ENCODE measurements at places on chromosomes 1 and 21.

DNA sequence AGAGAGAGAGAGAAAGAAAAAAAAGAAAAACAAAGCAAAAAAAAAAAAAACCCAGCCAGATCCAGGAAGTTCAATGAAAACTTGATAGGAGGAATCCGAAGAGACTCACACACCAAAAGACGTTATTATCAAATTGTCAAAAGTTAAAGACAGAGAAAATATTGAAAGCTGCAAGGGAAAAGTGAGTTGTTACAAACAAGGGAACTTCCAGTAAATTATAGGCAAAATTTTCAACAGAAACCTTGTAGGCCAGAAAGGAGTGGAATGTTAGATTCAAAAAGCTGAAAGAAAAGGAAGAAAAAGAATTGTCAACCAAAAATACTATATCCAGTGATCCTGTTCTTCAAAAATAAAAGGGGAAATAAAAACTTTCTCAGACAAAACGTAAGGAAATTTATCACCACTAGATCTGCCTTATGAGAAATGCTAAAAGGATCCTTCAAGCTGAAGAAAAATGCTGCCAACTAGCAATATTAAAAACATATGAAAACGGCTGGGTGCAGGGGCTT, 23.6 kb downstream of the ERO1B start:
- DNase-seq, result no peak

- no peak for DNase-seq
Measured at GRCh38 chr1:7491818-7492173, 279.3 kb upstream of the VAMP3 start.

DNA sequence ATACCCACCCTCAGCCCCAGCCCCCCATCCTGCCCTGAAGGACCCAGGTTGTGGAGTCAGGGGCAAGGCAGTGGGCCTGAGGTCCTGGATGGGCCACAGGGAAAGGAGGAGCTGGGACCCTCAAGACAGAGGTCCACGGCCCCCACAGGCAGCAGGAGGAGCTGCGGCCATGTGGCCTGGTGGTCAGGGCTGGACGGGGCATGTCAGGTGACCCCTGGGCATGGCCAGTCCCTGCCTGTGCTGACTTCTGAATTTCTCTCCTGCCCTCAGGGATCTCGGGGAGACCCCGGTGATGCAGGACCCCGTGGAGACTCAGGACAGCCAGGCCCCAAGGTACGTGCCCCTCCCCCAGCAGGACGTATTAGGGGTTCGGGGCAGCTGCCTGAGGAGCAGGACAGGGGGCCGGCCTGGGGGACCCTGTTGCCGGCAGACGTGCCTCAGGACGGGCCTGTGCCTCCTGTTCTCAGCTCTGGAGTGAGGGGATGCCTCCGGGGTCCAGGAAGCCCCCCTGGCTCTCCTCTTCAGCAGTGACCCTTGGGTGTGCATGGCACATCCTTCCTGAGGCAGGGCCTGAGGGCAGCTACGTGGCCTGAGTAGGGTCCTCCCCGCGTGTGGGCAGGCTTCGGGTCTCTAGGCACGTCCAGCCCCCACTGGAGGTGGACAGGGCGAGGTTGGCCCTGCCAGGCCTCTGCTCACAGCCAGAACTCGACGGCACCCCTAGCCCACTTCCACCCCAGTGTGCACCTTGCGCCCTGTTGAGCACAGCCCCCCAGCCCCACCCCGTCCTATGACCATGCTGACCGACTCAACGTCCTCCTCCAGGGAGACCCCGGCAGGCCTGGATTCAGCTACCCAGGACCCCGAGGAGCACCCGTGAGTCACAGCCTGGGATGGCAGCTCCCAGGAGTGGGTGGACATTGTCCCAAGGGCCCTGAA, 23.6 kb downstream of the COL6A2 start:
- peak; percentile 1 for DNase-seq

DNA sequence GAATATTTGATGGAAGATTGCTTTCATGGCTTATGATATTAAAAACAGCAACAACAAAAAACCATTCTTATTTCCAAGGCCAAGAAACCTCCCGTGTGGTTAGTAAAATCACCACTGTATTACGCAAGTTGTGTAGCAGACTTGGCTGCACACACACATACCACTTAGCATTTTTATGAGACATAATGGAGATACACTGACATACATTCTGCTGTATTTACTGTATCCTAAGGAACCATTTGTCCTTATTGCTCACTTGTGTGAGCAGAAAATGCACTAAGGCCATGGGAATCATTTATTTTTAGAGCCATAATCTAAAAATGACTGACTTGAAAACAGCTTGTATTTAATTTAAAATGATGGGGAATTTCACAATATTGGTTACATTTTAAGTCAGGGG, 584 bp upstream of the C1orf141 start:
- no peak for DNase-seq

GRCh38 chr1:109198043-109198695, 15.5 kb upstream of the SARS1 start:
- no peak for DNase-seq

- no peak for DNase-seq
Measured at GRCh38 chr1:165381745-165382505, 25.4 kb upstream of the LMX1A start.

- DNase-seq, result no peak
Measured at GRCh38 chr1:200128081-200128480, 100.6 kb downstream of the NR5A2 start.

- peak; percentile 43 for DNase-seq
Measured at GRCh38 chr1:6601923-6602668, 573 bp downstream of the KLHL21 start.

DNA sequence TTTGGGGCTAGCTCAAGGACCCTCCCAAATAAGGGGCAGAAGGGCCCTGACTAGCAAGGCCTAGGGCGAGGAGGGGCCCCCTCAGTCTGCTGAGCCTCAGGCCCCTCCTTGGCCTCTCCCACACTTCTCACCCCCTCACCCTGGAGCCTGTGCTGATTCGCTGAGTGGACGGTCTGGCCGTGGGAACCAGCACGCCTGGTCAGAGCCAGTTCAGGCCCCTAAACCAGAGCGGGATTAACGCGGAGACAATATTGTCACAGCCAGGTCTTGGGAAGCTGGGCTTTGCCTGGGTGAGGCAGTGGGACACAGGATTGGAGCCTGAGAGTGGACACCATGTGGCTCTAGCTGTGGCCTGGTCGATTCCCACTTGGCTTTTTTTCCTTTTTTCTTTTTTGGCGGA, 4.8 kb upstream of the FBLIM1 start:
- DNase-seq, result no peak

GRCh38 chr1:37915476-37916093, 31.3 kb downstream of the INPP5B start:
- no peak for DNase-seq

DNA sequence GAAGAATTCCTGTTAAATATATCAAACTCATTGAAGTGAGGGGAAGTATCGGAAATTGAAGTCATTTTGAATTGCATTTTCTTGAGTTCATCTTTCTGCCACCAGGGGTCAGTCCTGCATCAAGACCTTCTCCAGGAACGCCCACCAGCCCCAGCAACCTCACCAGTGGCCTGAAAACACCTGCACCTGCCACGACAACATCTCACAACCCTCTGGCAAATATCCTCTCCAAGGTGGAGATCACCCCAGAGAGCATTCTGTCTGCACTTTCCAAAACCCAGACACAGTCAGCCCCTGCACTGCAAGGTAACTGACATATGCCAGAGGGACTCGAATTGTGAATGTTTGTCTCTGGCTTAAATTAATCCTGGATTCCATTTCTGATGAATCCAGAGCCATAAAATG, 22.8 kb upstream of the TARS2 start:
- DNase-seq, result peak; percentile 71

- DNase-seq, result peak; percentile 43
Measured at GRCh38 chr21:38219049-38219628, 37.7 kb upstream of the KCNJ15 start.

GRCh38 chr1:119316870-119317416, 51.6 kb upstream of the HAO2 start:
- DNase-seq, result no peak

GRCh38 chr1:235434001-235434400, 66.8 kb downstream of the TBCE start:
- no peak for DNase-seq

GRCh38 chr1:177043597-177043996, 120.9 kb downstream of the ASTN1 start:
- no peak for DNase-seq

- no peak for DNase-seq
Measured at GRCh38 chr1:155304558-155305063, 3.4 kb upstream of the PKLR start.

DNA sequence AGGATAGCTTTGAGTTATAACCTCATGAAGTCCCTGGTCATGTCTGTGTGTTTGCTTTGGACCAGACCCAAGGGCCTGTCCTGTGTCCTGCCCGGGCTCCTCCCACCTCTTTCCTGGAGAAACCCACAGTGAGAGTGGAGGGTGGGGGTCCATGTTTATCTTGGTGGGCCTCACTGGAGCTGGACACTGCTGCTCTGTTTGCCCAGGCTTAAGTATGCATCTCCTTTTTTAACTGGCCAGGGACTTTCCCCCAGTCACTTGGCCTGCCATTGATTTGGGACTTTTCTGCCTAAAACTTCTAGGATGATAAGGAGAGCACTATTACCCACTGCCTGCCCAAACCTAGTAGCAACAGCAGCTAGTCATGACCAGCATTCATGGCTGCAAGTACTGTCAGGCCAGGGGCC, 49.8 kb downstream of the DDR2 start:
- no peak for DNase-seq

DNA sequence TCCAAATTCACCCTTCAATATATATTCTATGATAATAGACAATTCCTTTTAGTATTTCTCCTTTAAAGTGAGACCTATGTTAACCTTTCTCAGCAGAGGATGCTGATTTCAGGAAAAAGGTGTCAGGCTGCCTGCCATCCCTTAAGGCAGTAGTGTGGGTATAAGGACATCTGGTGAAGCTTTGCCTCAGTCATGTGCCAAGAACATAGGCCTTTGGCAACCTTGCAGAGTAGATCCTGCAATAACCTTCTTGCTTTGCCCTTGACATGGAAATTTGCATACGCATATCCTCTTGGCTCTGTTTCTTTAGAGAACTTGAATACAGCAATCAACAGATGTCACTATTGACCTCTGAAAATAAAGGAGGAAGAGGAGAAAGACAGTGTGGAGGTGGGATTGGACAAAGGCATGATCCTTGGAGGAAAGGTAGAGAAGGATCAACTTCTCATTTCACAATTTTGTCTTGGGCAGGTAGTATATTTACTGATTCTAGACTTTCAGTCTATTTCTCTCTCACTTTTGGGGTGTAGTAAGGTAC, 21.1 kb upstream of the ZRANB2 start:
- no peak for DNase-seq

DNA sequence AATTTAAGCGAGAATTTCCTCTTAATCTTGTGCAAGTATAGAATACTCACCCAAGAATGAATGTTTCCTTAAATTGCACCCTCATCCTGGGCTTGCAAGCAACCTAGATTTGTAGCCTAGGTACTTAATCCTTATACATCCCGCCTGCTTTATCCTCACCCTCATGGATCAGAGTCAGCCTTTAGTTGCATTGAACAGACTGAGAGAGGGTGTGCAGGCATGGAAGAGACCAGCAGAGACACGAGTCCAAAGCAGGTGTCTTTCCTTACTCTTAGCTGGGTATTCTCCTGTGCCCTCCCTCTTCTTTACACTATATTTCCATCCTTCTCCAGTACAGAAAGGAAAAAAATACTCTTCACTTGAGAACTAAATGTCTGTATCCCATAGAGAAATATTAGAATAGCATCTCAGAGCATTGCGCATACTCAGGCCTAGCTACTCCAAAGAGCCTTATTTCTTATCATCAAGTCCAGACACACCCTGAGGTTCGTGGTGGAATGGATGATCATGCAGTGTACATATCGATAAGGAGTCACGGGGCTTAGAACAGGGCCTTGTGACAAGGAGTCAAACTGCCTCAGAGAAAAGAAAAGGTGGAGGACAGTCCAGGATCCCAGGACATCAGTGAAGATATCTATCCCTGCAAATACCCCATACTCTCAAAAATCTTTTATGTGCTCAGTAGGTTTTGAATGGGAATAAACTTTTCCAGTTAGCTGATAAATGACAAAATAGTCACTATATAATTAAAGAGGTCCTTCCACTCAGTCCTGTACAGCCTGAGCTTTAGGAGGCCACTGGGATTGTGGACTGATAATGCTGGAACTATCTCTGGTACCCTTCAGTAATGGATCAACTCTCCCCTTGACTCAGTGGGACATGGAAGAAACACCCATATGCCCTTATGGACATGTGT, 297.9 kb downstream of the GRIK1 start:
- no peak for DNase-seq

DNA sequence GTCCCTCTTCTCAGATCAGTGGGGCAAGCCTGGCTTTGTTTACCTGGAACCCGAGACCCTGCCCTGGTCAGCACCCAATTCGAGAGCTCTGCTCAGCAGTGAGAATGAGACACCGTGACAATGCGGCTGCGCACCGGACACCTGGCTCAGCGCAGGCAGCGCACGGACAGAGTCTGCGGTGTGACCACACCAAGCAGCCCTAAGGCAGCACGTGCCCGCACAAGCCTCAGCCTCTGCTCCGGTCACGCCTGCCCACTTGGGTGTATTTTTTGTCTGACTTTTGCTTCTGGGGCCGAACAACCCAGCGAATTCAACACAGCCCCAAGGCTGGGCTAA, 4.7 kb downstream of the KRTAP10-8 start:
- no peak for DNase-seq

DNA sequence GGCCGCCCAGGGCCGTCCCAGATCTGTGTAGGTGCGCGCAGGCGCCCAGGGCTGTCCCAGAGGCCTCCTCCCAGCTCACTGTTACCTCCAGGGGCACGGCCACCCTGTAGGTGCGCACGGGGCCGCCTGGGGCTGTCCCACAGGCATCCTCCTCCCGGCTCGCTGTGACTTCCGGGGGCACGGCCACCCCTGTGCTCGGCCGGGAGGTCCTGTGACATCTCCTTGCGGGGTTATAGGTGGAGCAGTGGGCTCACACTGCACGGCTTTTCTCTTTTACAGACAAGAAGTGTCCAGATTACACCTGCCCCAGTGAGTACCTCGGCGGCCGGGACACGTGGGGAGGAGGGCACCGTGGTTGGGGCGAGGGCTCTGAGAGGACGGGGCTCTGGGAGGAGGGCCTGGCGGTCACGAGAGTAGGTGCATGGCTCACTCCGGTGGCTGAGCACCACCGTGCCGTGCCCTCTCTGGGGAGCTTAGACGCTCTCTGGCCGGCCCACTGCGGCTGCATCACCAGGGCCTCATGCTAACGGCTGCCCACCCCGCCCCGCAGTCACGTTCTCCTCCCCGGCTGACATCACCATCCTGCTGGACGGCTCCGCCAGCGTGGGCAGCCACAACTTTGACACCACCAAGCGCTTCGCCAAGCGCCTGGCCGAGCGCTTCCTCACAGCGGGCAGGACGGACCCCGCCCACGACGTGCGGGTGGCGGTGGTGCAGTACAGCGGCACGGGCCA, 21.4 kb downstream of the COL6A1 start:
- no peak for DNase-seq
